Immature natural killer cell (primary cell): ENCODE measurements at places on chromosomes 13 and 19. TPM values are rescaled to one million over a fixed set of nuclear protein-coding genes. Genes with fewer than 3 reads are reported as not detected.

Gene CYP2S1
- polyA plus RNA-seq = not detected

Gene SYNGR4
- polyA plus RNA-seq = not detected

Gene GGN
- polyA plus RNA-seq = not detected

Gene LIM2
- 40.0 TPM for polyA plus RNA-seq

Gene CRTC1
- polyA plus RNA-seq = 1.1 TPM

Gene CALR3
- not detected for polyA plus RNA-seq

Gene ATXN8OS
- polyA plus RNA-seq = not detected

Gene UBE2S
- polyA plus RNA-seq = 72.1 TPM

Gene R3HDM4
- polyA plus RNA-seq = 146 TPM

Gene MARCHF2
- polyA plus RNA-seq = 71.4 TPM

Gene ZNF221
- 0.67 TPM for polyA plus RNA-seq

Gene KCNJ14
- not detected for polyA plus RNA-seq

Gene DACH1
- polyA plus RNA-seq = 0.72 TPM

Gene ICAM4
- polyA plus RNA-seq = not detected

DNA sequence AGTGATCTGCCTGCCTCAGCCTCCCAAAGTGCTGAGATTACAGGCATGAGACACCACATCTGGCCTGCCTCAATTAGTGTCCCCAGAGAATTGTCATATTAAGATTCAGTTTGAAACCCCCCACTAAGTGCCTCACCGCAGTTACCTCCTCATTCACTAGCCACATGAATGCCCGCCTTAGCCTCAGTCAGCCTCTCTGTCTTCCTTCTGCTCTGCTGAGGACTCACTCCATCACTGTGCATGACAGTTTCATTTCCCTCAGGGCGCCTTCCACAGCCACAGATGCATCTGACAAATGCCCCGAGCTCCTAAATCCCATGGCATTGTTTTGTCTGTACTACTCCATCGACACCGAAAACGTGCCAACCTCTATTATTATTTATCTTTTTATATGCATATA is 23.3 kb downstream of the MIPEP start:
- no peak for DNase-seq

DNA sequence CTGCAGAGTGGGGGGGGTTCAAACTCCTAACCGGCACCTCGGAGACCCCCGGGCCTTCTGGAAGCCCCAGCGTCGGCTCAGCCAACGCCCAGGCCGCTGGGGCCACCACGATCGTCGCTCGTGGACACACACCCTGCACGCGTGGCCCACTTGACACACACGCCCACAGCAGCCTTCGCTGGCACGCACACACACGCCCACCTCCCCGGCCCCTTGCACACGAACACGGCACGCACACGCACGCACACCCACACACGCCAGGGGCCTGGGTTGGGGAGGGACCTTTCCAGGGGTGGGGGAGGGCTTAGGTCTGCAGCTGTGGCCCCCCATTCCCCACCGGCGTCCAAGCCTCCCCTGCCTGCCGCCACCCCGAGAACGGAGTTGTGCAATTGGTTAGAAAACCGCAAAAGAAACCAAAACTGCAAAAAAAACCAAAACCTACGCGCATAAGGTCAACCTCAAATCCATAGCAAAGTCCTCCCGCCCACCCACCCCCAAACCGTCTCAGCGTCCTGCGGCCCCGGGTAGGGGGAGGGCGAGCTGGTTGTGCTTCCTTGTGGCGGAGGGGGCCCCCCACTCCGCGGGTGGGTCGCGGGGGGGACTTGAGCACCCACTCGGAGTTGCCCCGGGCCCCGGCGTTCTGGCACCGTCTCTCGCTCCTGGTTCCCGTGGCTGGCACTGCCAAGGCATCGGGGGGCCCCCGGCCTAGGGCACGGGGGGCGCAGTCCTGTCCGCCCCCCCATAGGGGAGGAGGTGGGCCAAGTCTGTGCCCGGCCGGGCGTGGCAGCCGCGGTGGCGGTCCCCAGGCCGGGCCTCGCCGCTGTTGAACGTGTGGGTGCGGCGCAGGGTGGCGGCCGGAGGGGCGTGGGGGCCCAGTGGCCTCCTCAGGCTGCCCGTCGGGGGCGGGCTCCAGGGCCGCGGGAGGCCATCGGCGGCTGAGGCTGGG is 3.3 kb upstream of the LRG1 start:
- no peak for DNase-seq

GRCh38 chr19:14404312-14404711 is 14.8 kb downstream of the DDX39A start:
- peak; percentile 3 for DNase-seq

DNA sequence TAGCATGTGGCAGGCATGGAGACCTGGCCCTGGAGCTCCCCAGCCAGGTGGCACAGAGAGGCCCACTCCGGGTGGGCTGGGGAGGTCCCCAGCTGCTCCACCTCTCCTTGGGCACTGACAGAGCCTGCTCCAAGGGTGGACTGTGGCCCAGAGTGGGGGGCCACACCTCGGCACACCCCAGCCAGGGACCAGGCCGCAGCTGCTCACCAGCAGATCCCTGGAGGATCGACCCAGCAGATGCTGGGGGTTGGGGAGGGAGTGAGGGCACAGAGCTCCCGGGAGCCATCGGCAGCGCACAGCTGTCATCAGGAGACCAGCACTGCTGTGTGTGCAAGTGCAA is 72.0 kb upstream of the KCTD15 start:
- DNase-seq = no peak

GRCh38 chr19:35629332-35629633 is 447 bp downstream of the RBM42 start:
- no peak for DNase-seq

GRCh38 chr13:62331384-62331783 is 915.7 kb upstream of the PCDH20 start:
- no peak for DNase-seq

- no peak for DNase-seq
Measured at GRCh38 chr13:69373747-69374425, 733.7 kb upstream of the ATXN8OS start.

DNA sequence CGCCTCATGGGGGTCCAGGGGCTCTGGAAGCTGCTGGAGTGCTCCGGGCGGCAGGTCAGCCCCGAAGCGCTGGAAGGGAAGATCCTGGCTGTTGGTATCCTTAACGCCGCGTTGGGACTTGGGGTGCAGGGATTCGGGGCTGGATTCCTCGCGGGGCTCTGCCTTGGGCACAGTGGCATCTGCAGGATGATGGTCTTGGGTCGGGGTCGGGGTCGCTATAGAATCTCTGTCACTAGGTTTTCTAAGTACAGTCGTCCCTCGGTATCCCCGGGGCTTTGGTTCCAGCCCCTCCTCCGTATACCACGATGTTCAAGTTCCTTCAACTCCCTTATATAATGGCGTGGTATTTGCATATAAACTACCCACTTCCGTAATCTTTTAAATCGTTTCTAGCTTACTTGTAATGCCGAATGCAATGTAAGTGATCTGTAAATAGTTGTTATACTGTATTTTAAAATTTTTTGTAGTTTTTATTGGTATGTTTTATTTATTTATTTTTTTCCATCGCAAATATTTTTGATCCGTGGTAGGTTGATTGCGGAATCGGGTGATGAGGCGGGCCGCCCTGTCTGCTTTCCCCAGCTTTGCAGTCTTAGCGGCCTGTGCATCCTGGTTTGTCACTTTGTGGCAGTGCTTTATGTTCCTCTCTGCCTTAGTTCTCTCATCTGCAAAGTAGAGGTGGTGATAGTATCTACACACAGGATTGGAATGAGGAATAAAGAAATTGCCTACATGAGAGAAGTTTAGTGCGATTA is 606 bp downstream of the ERCC5 start:
- DNase-seq = peak; percentile 57

GRCh38 chr19:49916839-49917733 is 11.9 kb upstream of the ATF5 start:
- DNase-seq = no peak

- no peak for DNase-seq
Measured at GRCh38 chr19:401866-402511, 7.0 kb downstream of the C2CD4C start.

- no peak for DNase-seq
Measured at GRCh38 chr19:16559780-16560276, 12.4 kb downstream of the SLC35E1 start.

DNA sequence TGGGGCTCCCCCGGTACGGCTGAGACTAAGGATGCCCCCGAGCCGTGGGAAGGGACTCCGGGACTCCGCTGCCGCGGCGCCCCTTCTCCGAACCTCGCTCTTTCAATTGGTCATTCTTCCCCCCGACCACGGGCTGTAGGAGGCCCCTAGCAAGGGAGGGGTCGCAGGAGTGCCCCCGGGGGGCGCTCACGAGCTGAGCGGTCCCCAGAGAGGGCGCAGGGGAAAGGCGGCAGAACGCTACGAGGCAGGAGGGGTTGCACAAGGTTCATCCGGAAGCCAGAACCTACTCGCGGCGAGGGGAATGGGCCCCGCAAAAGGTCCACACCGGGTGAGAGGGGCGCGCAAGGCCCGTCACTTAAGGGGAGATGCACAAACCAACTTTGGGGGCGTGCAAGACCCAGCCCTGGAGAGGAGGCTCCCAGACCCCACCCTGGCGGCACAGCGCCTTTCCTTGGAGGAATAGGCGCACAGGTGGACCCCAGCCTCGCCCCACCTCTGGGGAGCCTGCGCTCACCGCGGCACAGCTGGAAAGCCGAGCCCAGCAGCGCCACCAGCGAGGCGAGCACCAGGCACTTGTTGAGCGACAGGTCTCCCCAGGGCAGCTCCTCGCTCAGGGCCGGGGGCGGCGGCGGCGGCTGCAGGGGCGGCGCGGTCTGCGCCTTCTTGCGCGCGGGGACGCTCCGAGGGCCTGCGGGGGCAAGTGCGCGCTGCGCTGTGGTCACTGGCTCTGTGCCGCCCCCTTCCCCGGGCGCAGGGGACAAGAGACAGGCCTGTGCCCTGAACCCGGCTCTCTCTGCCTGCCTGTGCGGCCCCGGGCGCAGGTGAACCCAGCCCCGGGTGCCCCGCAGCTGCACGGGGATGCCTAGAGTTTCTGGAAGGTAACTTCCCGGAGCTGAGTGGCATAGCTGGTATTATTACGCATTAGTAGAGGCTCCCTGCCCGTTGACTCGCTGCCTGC is 2.8 kb downstream of the JSRP1 start:
- DNase-seq = peak; percentile 59

DNA sequence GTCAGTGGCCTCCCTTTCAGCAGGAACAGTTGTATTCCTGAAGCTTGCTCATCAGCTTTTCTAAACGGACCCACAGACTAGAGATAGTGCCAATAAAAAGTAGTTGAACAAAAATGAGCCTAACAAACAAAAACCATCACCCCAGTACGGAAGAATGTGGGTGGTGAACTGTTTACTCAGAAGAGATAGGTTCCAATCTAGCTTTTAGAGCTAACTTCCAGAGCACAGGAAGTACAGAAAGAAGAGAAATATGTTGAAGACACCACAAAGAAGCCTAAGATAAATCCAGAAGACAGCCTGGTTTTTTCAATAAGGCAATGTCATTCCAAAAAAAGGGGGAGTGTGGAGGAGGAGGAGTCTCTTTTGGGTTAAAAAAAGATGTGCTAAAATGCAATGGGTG is 2.8 kb upstream of the LMO7 start:
- DNase-seq = no peak

DNA sequence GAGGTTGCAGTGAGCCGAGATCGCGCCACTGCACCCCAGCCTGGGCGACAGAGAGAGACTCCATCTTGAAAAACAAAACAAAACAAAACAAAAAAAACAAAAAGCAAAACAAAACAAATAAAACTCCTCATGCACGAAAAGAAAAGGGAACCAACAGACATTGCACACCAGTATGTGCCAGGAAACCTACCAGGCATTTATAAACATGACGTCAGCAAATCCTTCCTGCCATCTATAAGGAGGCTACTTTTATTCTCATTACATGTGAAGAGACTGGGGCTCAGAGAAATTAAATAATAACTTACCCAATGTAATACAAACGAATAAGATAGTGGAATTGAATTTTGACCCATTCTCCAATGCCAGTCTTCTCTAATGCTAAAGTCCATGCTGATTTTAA is 197.2 kb downstream of the NUFIP1 start:
- no peak for DNase-seq

- no peak for DNase-seq
Measured at GRCh38 chr13:86445206-86445605, 646.0 kb upstream of the SLITRK6 start.

DNA sequence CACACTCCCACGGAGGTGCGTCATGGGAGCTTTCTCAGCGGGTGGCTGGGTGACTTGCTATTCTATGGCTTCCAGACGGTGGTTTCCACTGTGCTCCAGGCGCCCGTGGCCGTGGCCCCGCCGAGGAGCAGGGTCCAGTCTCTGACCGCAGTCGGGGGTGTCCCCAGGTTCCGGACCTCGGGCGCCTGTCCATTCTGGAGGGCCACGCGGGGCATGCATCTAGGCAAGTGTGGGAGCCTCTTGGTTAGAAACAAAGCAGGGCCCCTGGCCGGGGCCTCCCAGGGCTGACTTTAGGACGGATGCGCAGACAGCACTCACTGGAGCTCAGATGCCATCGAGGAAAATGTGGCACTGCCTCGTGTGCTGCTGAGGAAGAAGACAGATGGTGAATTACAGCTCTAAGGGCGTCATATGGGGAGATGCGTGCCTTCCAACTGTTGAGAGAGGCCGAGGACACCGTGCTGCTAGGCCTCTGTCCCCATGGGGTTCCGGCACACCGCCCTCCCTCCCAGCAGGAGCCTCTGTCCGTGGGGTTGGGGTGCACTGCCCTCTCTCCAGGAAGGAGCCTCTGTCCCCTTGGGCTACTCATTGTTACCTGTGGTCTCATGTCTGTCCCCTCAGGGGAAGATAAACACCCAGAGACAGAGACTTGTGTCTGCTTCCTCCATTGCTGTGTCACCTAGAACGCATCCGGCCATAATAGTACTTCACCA is 38.1 kb downstream of the TMEM255B start:
- no peak for DNase-seq

DNA sequence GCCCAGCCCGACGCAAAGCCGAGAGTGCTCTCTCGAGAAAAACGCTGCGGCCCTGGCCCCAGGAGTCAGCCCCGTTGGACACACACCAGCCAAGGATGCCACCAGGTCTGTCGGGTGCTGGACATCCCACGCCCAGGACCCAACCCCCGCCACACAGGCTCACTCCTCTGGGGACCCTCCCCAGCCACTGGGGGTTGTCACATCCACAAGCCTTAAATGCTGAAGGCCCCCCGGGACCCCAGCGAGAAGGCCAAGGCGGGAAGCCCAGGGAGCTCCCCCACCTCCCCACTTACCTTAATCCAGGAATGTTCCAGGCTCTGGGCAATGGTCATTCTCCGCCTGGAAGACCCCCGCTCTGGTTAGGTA is 11.2 kb downstream of the DAPK3 start:
- DNase-seq = no peak

DNA sequence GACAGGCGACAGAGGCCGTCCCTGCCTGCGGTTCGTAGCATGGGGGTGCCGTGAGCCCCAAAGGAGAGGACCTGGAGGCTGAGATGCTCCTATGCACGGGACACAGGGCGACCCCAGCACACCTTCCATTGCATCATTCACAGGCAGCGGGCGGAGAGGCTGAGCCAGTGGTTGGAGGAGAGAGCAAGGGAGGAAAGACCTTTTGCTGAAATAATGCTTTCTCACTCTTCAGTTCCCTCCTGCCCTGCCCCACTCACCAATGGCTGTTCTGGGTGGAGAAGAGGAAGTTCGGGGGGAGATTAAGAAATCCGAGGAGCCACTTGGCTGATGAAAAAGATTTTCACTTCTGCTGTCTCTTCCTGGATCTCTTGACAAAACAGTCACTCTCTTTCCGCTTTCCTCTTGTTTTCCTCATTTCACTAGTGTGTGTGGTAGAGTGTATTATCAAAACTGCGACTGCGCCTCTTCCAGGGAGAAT is at the start of gene NLRP12:
NLRP12 (minus strand) TSS at position 181 of the 478 bp plus-strand sequence; CDS start at position 41, 140 bp downstream.
- no peak for DNase-seq
